ENCODE measurements at places on chromosomes 5 and 9.
A peak's percentile ranks its signal among the peaks of the same experiment; 100 is the strongest.

- DNase-seq: peak; percentile 56
These were observed 66.7 kb downstream of the DAB2IP start for GRCh38 chr9:121718084-121718483.

DNA sequence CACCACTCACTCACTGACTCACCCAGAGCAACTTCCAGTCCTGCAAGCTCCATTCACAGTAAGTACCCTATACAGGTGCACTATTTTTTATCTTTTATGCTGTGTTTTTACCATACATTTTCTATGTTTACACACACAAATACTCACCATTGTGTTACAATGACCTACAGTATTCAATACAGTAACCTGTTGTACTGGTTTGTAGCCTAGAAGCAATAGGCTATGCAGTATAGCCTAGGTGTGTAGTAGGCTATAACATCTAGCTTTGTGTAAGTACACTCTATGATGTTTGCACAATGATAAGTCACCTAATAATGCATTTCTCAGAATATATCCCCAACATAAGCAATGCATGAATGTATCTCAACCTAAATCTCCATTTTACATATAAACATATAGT is 541.1 kb downstream of the NR2F1-AS1 start:
- no peak for DNase-seq

GRCh38 chr9:76181020-76181641 is 213.1 kb downstream of the RFK start:
- no peak for DNase-seq

DNA sequence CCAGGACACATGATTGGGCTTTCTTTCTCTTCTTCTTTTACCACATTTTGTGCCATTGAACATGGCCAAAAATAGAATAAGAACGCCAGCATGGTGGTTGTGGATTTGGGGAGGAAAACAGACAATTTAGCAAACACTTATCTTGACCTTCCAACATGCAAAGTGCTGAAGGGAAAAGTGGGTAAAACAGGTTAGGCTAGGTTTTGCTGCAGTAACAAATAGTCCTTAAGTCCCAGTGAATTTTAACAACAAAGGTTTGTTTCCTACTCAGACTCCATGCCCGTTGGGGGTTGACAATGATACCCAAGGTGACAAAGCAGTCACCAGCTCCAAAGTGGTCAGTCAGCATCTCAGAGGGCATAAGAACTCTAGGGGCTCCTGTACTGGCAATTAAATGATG is 43.2 kb upstream of the STC2 start:
- DNase-seq: no peak

DNA sequence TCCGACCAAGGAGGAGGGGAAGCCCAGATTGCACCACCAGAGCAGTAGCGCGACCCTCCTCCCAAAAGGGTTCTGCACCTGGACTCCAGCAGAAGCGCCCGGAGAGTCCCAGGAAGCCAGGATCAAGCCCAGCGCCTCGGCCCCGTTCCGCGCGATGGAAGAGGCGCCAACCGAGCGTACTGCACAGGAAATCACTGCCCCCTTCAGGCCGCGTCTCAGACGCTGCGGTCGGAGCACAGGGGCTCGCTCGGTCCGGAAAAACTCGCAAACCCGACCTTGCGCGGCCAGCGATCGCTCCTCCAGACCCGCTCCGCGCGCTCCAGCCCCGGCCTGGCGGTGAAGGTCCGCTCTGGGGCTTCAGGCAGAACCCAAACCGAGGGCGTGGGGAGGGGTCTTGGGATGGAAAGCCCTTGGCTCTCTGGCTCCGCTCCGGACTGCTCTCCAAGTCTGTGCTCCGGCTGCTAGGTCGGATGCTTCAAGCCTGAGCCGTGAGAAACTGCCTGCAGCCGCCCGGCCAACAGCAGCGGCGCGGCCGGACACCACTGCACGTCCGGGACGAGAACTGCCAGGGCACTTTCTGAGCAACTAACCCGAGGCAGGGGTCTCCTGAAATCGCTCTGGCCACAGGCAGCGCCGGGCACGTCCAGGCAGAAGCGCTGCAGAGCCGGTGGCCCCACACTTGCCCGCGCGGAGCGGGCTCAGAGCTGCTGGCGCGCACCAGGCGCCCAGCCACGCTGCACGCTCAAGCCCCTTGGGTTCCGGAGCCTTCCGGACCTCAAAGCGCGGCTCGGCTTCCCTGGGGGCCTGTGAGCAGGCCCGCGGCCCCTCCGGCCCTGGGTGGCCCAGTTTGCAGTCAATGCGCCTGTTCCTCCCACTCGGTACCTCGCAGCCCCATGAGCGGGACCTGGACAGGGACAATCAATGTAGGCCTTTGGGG is 1.3 kb downstream of the GABBR2 start:
- DNase-seq: peak; percentile 48

DNA sequence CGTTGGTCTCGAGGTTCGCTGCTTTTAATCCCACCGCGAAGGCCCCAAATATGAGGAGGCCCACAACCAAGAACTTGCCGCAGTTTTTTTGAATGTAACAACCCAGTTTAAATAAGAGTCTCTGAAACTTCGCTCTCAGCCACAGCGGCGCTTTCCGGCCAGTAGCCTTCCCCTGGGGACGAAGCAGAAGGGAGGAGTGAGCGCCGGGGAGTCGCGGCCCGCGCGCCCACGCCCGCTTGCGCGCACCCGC is 10.4 kb downstream of the PTCH1 start:
- DNase-seq: no peak

- no peak for DNase-seq
These were observed 75.3 kb upstream of the BARHL1 start for GRCh38 chr9:132506977-132507669.

DNA sequence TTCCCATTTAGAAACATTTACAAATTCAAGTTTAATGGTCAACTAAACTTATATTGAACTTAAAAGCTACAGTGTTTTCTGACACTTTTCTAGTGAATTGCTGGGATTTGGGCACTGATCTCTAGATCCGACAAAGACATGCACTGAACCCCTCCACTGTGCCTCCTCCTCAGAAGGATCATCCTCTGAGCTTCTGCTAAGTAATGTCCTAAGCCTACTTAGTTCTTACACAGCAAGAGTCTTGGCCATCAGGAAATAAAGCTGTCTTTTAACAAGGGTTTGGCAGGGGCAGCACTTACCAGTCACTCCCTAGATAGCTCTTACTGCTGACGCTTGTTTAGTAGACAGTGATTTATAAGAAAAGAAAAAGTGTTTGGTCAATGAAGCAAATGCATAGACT is 50.5 kb downstream of the FAM81B start:
- DNase-seq: no peak

- DNase-seq: no peak
These were observed 45.9 kb downstream of the C9orf50 start for GRCh38 chr9:129574911-129575585.

DNA sequence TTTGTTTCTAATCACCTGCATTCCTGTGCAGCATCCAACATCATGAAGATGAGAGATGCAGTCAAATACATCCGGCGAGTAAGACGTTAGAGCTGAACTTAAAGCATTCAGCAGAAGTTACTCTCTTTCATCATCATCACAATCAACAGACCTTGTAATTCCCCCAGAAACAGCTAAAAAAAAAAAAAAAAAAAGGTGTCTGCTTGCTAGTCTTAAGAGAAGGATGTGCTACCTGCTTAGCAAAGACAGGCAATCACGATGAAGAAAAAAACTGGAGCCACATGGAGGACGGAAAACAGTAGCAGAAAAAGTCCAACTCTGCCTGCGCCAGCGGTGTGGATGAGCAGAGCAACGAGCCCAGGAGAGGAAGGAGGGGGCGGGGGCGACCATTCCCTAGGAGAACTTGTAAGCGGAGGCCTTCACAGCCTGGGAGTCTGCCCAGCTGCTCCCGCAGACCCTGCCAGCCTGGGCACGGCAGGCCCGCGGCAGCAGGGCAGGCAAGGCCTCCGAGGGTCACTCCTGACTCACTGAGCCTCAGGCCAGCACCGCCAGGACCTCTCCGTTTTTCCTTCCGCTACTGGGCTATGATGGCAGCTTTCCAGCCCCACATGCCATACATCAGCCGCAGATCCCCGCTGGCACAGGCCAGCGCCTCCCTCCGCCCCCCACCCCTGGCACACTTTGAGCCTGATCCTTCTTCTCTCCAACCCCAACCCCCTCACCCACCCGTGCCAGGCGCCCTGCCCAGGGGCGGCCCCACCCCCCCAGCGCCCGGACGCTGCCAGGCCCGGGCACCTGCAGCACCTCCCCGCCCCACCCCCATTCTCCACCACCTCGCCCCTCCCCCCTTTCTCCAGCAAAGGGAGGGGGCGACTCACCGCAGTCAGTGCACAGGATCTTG is 1.4 kb downstream of the NRG2 start:
- peak; percentile 2 for DNase-seq

DNA sequence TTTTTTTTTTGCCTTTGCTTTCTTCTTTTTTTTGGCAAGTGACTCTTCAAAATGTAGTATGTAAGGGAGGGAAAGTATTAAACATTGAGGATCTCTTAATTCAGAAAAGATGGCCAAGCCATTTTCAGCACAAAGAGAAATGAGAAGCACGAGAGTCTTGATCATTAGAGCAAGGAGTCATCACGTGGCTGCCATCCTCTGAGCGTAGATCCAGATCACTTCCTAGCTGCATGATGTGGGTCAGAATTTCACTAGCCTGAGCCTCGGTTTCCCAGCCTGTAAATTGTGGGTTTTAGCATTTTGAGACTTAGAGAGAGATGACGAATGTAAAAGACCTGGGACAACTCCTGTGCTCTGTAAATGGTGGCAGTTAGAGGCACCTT is 312.9 kb downstream of the ARHGEF28 start:
- no peak for DNase-seq

- no peak for DNase-seq
These were observed 5.2 kb upstream of the GCNT4 start for GRCh38 chr5:75057561-75057960.

DNA sequence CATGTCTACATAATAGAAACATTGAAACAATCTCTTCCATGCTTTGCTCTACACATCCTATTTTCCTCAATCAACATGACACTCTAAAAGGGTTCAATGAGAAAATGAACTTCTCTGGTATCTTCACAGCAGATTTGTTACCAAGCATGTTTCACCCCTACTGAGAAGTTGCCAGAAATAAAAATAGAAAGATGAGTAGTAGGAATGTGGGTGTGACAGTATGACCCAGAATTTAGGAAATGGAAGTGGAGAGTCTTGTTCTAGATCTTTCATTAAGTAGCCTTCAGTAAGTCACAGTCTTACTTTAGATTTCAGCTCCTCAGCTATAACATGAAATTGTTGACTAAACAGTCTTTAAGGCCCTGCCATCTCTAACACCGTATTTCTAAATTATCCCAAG is 581.8 kb downstream of the EFNA5 start:
- DNase-seq: no peak

DNA sequence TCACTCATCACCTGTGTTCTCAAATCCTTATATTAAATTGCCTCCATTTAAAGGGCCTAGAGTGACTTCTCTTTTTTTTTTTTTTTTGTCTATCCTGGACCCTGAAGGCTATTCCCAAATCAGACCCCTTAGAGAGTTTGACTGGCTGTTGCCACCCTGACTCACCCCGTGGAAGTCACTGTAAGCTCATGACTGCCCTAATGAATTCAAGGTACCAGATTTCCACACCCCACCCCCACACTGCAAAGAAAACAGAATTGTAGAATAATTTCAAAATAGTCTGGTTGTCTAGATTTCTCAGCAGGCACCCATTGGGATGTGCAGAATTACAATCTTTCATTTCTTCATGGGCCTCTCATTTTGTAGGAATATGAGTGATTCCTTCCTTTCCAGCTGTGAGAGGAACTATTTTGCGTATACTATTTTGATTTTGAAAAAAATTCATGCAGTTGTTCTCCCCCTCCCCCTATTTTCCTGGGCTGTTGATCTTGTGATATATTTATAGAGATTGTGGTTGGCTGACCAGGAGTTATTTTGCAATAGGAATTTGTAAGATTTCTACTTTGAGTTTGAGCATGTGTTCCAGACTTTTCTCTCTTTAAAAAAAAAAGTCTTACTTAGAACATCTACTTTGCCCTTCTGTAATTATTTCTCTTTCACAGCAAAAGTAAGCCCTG is 79.1 kb downstream of the ZNF618 start:
- no peak for DNase-seq

DNA sequence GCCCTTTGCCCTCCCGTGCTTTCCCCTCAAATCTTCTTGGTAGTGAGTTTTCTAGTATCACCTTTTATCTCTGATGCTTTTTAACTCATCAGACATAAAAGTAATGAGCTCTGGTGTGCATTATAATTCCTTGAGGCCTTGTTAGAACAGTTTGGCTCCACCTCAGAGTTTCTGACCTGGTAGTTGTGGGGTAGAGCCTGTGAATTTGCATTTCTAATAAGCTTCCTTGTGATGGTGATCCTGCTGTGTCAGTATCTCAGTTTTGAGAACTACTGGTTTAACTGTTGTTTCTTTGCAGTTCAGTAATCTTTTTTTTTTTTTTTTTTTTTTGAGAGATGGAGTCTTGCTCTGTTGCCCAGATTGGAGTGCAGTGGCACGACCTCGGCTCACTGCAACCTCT is 31.1 kb downstream of the UBE2D2 start:
- no peak for DNase-seq

GRCh38 chr9:127491516-127491915 is 40.2 kb downstream of the LRSAM1 start:
- no peak for DNase-seq

- DNase-seq: no peak
These were observed 847.5 kb downstream of the TLE1 start for GRCh38 chr9:80841888-80842287.

DNA sequence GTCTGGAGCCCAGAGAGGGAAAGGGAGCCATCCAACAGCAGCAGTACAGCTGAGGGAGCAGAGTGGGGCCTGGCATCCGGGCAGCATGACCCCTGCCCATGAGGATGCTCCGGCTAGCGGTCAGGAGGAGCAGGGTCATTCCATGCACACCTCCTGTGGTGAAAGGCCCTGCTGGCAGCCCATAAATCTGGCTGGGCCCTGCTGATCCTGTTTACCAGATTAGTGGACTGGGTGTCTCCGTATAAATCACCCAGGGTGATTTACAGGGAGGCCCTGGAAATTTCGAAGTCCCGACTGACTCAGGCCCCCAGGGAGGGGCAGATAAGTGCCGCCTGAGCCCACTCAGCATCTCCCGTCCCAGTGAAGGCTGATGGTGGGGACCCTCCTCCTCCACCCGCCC is 117.6 kb upstream of the HAND1 start:
- no peak for DNase-seq

All from NCI-H2227 treated with DMSO at 0.1 percent for 48 hours (cell line).